ENCODE measurements at places on chromosomes 13 and 19.
A peak's percentile ranks its signal among the peaks of the same experiment; 100 is the strongest.

GRCh38 chr19:1503089-1503924 lies 9.5 kb downstream of the ADAMTSL5 start:
- DNase-seq: peak; percentile 87

DNA sequence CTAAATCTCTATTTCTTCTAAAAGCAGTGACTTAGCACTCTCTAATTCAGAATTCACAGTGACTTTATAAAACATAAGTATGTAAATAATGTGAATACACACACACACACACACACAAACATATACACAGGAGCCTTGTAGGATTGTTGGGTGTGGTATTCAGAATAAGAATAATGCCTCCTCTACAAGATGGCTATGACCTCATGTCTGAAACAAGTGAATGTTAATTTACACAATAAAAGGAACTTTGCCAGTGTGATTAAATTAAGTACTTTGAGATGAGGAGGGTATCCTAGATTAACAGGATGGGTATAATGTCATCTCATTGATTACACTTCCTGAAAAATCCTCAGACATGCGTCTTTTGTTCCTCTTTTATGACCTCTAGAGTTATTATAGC lies 234.6 kb downstream of the SLITRK6 start:
- DNase-seq: no peak

GRCh38 chr13:24605923-24606372 lies 74.3 kb upstream of the ATP12A start:
- DNase-seq: no peak

DNA sequence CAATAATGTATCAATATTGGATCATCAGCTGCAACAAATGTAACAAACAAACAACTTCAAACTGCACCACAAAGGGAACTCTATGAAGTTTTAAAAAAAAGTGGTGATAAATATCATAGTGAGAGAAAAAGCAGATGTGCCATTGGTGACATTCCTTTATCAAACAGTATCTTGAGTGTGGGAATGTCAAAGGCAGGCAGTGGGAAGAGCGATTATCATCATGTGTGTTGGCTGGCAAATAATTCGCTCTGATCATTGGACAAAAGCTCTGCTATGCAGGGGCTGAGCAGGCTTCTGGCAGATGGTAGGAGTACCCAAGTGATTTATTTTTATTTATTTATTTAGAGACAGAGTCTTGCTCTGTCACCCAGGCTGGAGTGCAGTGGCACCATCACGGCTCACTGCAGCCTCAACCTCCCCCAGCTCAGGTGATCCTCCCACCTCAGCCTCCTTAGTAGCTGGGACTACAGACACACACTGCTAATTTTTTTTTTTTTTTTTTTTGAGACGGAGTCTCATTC lies 55.9 kb upstream of the RANBP3 start:
- no peak for DNase-seq

DNA sequence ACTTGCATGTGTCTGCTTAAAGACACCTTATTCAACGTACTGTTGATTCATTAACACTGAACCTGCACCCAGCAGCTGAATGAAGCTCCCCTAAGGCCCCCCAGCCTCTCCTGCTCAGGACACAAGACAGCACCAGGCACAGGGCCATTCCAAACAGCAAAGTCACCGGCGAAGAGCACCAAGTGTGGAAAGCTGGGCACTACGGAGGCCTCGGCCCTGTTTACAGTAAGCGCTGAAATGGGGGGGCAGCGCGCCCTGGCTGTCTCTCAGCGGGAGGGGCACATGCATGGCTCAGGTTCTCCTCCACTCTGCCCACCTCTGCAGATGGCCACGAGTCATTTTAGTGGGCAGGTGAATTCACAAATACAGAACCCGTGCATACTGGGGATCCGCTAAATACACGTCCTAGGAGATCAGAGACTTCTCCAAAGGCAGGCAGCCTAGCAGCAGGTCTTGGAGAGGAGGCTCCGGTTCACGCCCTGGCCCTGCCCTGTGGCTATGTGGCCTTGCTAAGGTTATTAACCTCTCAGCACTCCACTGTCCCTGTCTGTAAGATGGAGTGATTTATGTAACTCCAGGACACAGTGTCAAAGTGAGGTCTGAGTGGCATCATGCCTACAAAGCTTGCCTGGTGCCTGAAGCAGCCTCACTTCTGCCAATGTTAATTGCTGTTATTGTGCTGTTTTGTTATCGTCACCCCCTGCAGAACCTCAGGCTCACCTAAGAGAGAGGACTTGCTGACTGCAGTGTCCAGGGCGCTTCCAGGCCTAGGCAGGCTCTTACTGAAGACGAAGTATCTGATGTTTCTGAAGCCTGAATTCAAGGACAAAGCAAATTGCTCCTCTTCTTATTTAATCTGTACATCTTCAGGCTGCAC lies 207.4 kb upstream of the SOX1 start:
- DNase-seq: no peak

DNA sequence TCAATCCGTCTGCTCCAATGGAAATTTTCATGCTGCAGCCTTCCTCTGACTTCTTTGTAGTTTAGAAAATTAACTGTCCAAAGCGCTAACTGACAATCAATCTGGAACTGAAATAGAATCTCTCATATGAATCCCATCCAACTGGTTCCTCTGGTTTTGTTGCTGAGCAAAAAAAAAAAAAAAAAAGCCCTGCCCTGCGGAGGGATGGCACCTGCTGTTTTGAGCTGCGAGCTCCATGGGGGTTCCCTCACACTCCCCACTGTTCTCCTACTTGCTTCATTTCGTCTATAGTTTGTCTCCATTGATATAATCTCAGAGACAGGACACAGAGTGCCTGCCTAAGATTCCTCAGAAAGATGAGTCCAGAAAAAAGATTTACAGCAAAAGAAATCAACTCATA lies 33.4 kb downstream of the FAAP24 start:
- DNase-seq: peak; percentile 50

GRCh38 chr13:29802621-29803020 lies 47.8 kb downstream of the UBL3 start:
- DNase-seq: no peak

DNA sequence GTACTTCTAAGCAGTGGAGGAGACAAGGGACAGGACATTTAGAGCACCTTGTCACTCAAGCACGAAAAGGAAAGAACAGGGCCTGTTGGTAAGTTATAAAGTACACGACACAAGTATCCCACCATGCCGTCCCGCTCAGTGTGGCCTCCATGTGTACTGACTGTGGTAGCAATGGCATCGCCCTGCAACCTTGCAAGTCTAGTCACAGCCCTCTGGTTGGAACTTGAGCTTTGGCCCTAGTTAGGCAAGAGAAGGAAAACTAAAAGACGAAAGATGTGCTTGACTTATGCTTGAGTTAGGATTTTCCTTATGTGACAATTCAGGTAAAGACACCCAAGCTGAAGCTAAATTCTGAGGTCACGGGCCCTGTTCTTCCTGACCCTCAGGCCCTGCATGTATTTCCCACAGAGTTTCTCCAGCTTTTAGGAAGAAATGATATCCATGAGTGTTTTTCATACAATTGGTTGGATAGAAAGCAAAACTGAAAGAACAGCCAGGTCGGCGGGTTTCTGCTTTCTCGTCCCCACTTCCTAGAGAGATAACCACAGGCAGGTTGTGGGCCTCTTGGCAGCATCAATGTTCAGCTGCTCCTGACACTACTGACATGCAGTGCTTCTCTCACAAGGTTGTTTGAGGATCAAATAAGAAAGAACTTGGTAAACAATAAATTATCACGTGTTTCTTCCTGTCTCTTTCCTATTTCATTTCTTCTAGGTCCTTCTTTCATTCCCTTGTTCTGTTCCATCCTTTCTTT lies 216.2 kb downstream of the IRS2 start:
- peak; percentile 85 for DNase-seq

- peak; percentile 29 for DNase-seq
Measured at GRCh38 chr13:30169442-30169841, 137.9 kb downstream of the KATNAL1 start.

GRCh38 chr13:81927347-81927746 lies 1586.4 kb upstream of the SPRY2 start:
- no peak for DNase-seq

- DNase-seq: no peak
Measured at GRCh38 chr13:97749174-97749573, 204.3 kb upstream of the IPO5 start.

- DNase-seq: peak; percentile 93
Measured at GRCh38 chr19:40921005-40921897, 39.2 kb upstream of the CYP2A7 start.

- peak; percentile 70 for DNase-seq
Measured at GRCh38 chr19:47099576-47100050, 14.0 kb downstream of the ZC3H4 start.

GRCh38 chr13:20270163-20270865 lies 38.2 kb upstream of the GJB6 start:
- DNase-seq: no peak

GRCh38 chr19:10327793-10328192 lies 5.5 kb downstream of the RAVER1 start:
- DNase-seq: no peak

GRCh38 chr19:36246006-36246481 lies 31.1 kb downstream of the ZNF146 start:
- DNase-seq: no peak

DNA sequence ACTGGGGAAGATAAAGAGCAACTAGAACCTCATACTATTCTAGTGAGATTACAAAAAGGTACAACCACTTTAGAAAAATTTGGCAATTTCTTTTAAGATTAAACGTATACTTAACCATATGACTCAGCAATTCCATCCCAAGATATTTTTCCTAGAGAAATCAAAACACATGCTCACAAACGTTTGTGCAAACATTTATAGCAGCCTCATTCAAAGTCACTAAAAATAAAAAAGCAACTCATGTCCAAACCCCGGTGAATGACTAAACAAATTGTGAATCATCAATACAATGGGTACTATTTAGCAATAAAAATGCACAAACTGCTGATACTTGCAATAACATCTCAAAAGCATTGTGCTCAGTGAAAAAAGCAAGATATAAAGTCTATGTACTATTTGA lies 121.5 kb downstream of the FRY start:
- DNase-seq: no peak

DNA sequence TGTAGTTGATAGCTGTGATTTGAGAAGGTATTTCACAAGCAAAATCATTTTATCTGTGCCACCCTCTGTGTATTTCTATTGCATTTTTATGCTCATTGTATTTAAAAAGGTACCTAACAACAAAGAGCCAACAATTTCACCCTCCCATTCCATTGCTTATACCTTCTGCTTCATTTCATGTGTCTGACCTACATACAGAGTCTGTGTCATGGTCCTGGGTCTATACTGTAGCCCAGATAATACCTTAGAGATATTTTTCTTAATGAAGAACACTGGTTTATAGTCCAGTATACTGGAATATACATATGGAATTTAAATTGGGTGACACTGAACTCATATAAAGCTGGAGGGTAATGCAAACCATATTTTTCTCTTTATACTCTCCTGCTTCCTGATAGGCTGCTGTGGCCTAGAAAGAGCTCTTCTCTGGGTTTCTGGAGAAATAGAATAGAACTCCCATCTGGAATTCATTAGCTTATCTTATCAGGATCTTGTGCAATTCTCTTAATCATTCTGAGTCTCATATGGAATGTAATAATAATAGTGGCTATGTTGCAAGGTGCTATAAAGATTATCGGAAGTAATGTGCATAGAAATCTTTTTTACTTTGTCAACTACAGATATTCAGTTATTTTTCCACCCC lies 31.8 kb upstream of the SPART start:
- no peak for DNase-seq

DNA sequence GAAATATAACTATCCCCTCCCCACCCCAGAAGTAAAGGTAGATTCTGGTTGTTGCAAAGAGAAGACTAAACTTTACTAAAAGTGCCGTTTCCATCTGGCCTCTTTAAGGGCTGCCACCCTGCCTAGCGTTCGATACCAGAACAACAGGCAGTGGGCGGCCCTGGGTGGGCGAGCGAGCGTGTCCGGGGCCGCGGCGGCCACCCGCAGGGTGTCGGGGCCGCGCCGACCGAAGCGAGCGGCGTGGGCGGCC lies 2.6 kb downstream of the FGF9 start:
- DNase-seq: peak; percentile 77

DNA sequence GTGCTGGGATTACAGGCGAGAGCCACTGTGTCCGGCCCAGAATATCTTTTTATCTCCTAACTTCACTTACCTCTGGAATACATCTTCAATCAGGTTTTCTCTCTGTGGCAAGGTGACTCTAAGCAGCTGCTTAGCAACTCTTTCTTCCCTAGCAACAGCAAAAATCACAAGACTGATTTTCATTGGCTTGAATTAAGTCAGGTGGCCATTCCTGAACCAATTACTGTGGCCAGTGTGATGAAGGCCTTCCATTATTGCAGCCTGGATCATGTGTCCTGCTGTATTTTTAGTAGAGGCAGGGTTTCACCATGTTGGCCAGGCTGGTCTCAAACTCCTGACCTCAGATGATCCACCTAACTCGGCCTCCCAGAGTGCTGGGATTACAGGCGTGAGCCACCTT lies 9.0 kb upstream of the LTBP4 start:
- peak; percentile 56 for DNase-seq

DNA sequence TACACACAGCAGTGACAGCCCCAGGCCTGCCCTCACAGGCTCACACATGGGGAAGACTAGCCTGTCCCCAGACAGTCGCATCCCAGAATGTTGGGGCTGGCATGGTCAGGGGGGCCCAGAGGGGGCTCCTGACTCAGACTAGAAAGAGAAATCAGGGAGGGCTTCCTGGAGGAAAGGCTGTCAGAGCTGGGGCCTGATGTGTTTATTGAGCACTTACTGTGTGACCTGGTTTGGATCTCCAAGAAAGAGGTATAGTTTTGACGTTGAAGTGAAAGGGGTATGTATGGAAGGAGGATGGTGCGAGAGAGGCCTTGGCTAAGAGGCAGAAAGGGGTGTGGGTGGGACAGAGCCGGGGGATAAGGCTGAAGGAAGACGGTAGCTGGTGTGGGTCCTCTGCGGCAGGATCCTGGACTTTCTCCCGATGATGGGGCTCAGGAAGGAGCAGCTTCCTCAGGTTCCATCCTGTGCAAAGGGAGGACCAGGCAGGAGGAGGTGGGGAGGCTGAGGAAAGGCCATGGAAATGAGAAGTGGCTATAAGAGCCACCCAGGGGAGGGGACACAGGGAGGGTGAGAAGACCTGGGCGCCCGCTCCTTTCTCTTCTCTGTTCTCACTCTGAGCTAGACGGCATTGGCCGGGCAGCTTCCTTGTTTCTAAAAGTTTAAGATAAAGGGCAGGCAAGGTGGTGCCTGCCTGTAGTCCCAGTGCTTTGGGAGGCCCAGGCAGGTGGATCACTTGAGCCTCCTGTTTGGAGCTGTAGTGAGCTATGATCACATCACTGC lies 16.1 kb upstream of the BCL3 start:
- DNase-seq: no peak

GRCh38 chr13:98879957-98880356 lies 97.9 kb downstream of the DOCK9 start:
- DNase-seq: peak; percentile 5

- no peak for DNase-seq
Measured at GRCh38 chr13:30240608-30241007, 66.7 kb downstream of the KATNAL1 start.

DNA sequence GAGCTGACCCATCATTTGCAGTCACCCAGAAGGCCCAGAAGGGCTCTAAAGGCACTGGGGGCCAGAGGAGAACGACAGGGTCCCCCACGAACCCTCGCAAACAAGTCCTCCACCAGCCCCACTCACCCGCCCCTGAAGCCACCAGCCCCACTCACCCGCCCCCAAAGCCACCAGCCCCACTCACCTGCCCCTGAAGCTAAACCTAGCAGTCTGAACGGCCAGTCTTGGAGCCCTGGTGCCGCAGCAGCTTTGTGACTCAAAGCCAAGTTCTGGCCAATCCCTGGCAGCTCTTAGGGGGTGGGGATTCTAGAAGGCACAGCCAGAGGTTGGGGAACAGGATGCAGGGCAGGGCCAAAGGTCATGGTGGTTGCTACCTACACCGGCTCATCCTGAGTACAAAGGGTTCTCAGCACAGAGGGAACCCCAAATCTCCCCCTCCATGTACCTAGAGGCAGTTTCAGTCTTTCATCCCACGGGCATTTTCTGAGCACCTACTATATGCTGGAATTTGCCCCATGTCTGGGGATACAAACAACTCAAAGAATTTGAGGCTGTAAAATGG lies at the start of gene IQCN:
Gene IQCN, minus strand, starts transcription at position 234 of the 562 bp plus-strand sequence. CDS start 4,974 bp downstream, outside the sequence.
- no peak for DNase-seq

Measured in small intestine (tissue), 16 donors.